ENCODE measurements at places on chromosomes 3 and 15.

GRCh38 chr3:128767094-128767750, 41.2 kb downstream of the RAB7A start:
- no peak for DNase-seq

GRCh38 chr15:66614951-66615760, 49.4 kb upstream of the LCTL start:
- no peak for DNase-seq

- DNase-seq, result no peak
These were observed 6.4 kb downstream of the WDR73 start for GRCh38 chr15:84647726-84648125.

- DNase-seq, result no peak
These were observed 23.2 kb downstream of the SHC4 start for GRCh38 chr15:48940508-48940907.

DNA sequence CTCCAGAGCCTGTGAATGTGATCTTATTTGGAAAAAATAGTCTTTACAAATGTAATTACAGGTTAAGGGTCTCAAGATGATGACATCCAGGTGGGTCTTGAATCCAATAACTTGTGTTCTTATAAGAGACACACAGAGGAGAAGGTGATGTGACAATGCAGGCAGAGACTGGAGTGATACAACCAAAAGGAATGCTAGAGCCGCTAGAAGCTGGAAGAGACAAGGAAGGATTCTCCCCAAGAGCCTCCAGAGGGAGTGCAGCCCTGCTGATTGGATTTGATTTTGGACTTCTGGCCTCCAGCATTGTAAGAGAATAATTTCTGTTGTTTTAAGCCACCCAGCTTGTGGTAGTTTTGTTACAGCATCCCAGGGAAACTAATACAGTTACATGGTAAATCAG, 9.7 kb downstream of the MYH15 start:
- no peak for DNase-seq

DNA sequence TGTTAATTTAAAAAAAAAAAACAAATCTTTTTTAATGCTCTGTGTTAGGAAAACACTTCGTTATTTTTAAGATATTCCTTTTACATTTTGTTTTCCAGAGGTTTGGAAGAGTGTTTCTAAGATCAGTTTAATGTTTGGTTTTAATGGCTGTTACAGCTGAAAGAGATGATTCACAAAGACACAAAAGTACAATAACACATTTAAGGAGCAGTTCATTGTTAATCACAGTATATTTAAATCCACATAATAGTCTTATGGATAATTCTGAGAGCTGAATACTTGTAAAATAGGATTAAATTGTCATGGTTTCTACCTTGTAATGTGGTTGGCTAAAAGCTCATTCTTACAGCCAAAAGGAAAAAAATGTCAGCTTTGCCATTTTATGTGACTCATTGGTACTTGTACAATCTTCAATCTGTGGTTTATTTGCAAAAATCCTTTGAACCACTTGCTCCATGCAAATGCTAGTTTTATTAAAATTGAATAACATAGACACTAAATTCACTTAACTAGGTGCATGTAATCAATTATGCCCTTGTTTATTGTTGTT, 426.4 kb downstream of the NLGN1 start:
- DNase-seq, result no peak

DNA sequence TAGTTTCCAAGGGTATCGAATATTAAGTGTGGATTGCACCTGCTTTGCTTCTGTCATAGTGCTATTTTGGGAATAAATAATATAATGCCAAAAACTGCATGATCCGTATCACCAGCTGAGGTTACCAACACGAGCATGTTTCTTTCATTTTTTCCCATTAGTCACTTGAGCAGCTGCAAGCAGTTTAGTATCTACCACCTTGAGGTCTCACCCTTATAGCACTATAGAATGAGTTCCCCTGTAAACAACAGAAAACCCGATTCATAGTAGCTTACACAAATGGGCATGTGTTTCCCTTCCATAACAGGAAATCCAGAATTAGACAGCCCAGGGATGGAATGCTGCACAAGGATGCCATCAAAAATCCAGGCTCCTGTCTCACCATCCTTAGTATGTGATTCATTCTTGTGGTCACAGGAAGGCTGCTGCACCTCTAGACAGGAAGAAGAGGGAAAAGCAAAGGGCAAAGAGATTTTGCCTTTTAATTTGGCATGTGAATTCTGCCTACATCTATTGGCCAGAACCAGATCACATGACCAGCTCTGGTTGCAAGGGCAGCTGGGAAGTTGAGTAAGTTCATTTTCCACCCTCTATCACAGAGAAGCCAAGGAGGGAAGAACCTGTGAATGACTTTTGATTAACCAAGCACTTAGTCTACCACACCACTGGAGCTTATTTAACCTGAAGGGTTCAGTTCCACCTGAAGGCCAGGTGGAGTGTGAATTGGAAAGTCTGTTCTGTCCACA, 91.3 kb upstream of the SLC25A36 start:
- no peak for DNase-seq

- DNase-seq, result no peak
These were observed 60.5 kb downstream of the GLDN start for GRCh38 chr15:51401872-51402517.

GRCh38 chr3:114553949-114554593, 260.2 kb downstream of the TIGIT start:
- no peak for DNase-seq

GRCh38 chr3:111594205-111594604, 941 bp downstream of the ZBED2 start:
- no peak for DNase-seq

GRCh38 chr3:8794247-8794646, 24.8 kb upstream of the OXTR start:
- DNase-seq, result no peak

GRCh38 chr3:142930463-142930862, 33.0 kb downstream of the PAQR9 start:
- no peak for DNase-seq

- no peak for DNase-seq
These were observed 64.4 kb downstream of the USP13 start for GRCh38 chr3:179717219-179717618.

GRCh38 chr15:59399465-59400102, 26.9 kb upstream of the MYO1E start:
- DNase-seq, result no peak

- no peak for DNase-seq
These were observed 41.4 kb downstream of the ABTB1 start for GRCh38 chr3:127714125-127714571.

- no peak for DNase-seq
These were observed 22.7 kb downstream of the GADL1 start for GRCh38 chr3:30871720-30872119.

DNA sequence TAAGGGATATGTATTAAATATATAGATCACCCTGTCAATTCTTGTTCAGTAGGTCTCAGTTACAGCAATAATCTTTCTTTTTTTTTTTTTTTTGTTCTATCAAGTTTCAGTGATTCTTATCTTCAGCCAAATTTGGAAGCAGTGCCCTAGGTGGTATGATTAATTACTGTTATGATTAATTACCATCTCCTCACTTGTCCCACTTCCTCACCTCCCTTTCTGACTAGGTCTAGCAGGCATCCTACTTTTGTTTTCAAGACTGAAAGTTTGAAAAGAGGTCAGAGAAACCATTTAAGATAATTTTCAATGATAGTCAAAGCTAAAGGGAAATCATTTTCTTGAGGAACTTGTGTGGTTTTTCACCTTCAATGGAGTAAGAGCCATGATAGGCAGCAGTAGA, 144.0 kb upstream of the CNTN4 start:
- no peak for DNase-seq

DNA sequence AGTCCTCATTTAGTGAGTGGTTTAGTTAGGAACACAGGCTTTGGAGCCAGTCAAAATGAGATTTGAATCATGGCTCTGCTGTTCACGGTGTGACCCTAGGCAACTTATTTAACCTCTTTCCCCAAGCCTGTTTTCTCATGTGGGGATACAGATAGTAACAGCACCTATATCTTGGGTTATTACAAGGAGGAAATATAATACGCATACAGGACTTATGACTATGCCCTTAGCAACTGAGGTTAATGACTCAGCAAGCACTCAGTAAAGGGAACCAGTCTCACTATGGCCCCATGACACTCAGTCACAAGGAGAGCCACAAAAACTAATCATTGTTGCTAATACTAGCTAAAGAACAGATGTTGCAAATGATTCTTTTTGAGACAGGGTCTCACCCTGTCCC, 45.9 kb downstream of the SUMF1 start:
- no peak for DNase-seq

DNA sequence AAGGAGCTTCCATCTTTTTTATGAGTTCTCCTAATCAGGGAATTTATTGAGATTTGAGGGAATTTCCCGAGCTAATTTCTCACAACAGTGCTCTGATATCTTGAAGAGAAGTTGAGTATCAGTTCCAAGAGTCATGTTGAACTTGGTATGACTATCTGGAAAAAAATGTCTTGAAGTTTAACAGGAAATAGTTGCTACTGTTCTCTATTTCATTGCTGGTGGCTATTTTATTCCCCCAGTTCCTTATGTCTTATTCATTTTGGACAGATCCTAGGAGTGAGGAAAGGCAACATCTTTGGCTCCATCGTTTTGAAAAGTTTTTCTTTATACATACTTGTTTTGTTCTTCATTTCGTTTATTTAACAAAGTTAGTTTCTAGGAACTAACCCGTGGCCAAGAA, 307.8 kb upstream of the AGTR1 start:
- DNase-seq, result no peak

- no peak for DNase-seq
These were observed 71.5 kb downstream of the RAD18 start for GRCh38 chr3:8891774-8892173.

DNA sequence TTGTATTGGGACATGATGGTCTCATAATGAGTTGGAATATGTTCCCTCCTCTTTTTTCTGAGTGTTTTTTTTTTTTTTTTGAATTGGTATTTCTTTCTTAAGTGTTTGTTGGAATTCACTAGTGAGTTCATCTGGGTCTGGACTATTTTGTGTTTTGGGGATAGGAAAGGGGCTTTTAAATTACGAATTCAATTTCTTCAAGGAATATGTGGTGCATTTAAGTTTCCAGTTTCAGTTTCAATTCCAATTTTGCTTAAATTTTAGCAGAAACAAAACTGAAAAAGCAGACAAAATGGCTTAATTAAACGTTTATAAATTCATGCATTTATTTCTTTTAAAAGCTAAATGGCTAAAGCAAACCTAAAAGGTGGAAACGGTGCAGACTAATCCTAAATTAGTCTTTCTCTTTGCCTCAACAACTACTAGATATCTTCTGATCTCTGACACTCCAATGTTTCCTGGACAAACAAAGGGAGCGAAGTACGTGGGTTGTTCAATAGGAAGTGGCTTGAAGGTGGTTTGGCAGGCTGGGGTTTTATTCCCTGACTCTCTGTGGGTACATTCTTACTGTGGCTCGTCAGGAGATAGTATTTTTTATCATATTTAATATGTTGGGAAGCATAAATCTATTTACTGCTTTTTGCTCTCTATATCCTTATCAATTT, 50.0 kb upstream of the CORO2B start:
- no peak for DNase-seq

- DNase-seq, result no peak
These were observed 82.4 kb upstream of the PLCL2 start for GRCh38 chr3:16802389-16802788.

- DNase-seq, result no peak
These were observed 423.2 kb downstream of the EPHB1 start for GRCh38 chr3:135218304-135218703.

DNA sequence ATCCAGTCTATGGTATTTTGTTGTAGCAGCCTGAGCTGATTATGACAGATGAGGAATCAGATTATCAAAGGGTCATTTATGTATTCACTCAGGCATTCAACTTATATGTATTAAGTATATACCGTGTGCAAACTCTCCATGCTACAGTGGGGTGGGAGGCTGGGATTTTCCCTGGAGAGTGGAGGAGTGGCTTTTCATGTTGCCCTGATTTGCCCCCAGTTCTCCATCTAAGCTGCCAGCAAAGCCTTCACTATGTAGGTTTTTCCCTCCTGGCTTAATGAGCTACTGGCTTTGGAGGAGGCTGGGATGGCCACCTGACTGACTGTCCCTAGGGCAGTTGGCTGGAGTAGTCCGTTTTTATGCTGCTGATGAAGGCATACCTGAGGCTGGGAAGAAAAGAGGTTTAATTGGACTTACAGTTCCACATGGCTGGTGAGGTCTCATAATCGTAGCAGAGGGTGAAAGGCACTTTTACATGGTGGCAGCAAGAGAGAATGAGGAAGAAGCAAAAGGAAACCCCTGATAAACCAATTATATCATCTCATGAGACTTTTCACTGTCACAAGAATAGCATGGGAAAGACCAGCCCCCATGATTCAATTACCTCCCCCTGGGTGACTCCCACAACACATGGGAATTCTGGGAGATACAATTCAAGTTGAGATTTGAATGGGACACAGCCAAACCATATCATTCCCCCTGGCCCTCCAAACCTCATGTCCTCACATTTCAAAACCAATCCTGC, 253.9 kb downstream of the RPLP1 start:
- DNase-seq, result no peak
